ENCODE measurements at places on chromosomes 16 and 17. TPM values are rescaled to one million over a fixed set of nuclear protein-coding genes. Genes with fewer than 3 reads are reported as not detected.

- peak; percentile 81 for DNase-seq
Observed at GRCh38 chr16:30185683-30186421, 2.5 kb downstream of the CORO1A start.

- DNase-seq, result no peak
Observed at GRCh38 chr17:83088451-83088850, 9.0 kb downstream of the METRNL start.

- peak; percentile 69 for DNase-seq
Observed at GRCh38 chr16:77675464-77676324, 46.6 kb upstream of the NUDT7 start.

GRCh38 chr17:80751070-80751945 lies 206.7 kb downstream of the RPTOR start:
- no peak for DNase-seq

DNA sequence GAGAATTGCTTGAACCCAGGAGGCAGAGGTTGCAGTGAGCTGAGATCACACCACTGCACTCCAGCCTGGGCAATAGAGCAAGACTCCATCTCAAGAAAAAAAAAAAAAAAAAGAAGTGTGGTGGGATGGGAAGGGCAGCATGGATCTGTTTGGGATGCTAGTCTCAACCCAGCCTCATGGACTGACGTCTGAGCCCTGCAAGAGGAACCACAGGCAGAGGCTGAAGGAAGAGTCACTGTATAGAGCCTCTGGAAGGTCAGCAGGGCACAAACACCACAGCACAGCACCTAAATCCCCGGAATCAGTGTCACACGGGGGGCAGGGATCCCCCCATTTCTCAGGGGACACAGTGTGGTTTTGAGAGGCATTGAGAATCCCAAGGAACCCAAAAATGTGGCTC lies 10.9 kb upstream of the CXCL16 start:
- no peak for DNase-seq

GRCh38 chr17:61399131-61400065 lies at the start of gene TBX2:
Gene TBX2, plus strand, starts transcription at chr17:61399843. Its CDS starts 334 bp downstream, at chr17:61400177.
- peak; percentile 51 for DNase-seq

- no peak for DNase-seq
Observed at GRCh38 chr16:13378151-13378550, 476.8 kb downstream of the SHISA9 start.

DNA sequence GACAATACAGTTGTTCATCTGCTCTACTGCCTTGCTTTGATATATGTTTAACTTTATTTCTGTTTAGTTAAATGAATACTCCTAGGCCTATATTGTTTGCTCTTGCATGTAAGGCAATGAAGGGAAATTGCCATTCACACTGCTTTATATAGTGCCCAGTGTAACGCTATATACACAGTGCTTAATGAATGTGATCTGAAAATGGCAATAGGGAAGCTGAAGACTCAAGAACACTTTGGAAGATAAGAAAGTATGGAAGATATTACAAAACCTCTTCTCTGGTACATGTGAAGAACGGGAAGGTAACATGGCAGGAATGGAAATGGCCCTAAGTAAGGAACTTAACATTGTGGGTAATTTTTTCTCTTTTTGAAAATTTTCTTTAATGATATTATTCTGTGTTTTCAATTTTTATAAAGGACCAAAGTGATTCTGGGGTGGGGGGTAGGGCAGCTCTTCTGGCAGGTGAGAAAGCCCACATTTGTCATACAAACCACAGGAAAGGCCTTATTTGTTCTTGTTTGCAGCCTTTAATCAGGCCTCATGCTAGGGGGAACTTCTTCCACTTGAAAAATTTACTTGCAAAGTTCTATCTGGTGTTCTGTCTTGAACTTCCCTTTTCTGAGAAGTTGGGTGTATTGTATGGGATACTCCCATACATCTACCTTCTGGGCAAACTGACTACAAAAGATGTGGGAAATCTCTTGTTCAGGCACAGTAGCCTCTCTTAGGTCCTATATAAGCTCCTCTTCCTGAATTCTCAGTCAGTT lies 100.8 kb upstream of the CORO6 start:
- DNase-seq, result no peak

GRCh38 chr17:34252444-34253138 lies 2.5 kb upstream of the CCL2 start:
- DNase-seq, result peak; percentile 94

DNA sequence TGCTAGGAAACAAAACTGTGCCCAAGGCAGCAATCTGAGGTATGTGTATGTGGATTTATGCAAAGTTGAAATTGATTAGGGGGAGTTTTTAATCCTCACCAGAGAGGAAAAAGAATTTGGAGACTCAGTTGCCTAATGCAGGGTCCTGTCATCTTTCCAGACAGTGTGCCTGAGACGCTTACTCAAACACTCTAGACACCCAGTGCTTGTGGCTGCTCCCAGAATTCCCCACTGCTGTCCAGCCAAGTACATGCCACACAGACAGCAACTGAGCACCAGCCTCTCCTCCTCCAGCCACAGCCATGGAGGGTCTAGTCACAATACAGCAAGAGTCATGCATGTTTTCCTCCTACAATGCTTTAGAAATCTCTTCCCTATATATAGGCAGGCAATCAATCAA lies 118.1 kb downstream of the HIC1 start:
- DNase-seq, result no peak

DNA sequence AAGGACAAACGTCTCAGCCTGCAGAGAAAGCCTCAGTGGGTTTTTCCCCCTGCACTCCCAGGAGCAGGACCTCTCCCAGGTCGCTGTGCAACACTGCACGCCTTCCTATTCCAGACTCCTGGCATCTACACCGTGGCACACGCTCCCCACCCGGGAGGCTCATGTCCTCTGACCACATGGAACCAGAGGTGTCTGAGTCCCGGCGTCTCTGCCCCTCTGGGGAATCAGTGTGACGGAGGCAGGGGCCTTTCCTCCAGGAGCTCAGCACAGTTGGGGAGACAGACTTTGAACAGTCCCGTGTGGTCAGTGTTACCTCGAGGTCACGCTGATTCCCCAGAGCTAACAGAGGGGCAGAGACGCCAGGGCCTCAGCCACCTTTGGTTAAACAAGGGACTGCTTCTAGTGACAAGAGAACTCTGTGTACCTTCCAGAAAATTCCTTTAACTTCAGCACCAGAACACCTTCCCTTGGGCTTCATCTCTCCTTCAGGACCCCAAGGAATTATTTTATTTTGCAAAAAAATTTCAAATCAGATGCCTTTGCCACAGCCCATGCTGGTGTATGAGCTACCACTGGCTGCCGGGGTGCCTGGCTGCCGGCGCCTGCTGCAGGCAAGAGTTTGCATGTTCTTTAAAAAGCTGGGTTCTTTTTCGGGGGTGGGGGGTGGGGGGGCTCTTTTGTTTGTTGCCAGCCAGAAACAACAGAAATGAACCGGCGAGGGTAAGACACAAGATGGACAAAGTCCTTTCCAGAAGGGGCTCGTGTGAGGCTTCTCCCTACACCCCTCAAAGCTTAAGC lies 6.6 kb downstream of the CANT1 start:
- no peak for DNase-seq

DNA sequence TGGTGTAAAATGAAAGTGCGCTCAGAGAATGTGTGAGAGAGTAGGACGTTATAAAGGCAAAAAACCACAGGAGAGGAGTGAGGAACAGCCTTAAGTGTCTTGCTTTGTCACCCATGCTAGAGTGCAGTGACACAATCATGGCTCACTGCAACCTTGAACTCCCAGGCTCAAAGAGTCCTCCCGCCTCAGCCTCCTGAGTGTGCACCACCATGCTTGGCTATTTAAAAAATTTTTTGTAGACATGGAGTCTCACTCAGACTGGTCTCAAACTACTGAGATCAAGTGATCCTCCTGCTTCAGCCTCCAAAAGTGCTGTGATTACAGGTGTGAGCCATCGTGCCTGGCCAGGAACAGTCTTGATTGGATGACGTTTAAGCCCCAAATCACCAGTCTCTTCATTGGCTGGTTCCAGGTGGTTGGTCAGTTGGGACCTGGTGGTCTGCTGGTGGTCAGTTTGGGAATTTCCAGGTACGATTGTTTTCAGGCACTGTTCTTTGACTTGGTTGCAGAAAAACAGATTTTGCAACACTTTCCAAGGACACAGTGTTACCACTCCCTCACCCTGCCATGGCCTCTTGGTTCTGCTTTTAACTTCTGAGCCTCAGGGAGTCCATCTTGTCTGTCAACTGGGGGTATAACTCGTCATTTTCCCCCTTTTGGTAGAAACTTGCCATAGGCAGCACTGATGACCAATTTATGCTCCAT lies 21.2 kb downstream of the DHODH start:
- no peak for DNase-seq

- no peak for DNase-seq
Observed at GRCh38 chr17:17507465-17508011, 11.3 kb upstream of the RASD1 start.

DNA sequence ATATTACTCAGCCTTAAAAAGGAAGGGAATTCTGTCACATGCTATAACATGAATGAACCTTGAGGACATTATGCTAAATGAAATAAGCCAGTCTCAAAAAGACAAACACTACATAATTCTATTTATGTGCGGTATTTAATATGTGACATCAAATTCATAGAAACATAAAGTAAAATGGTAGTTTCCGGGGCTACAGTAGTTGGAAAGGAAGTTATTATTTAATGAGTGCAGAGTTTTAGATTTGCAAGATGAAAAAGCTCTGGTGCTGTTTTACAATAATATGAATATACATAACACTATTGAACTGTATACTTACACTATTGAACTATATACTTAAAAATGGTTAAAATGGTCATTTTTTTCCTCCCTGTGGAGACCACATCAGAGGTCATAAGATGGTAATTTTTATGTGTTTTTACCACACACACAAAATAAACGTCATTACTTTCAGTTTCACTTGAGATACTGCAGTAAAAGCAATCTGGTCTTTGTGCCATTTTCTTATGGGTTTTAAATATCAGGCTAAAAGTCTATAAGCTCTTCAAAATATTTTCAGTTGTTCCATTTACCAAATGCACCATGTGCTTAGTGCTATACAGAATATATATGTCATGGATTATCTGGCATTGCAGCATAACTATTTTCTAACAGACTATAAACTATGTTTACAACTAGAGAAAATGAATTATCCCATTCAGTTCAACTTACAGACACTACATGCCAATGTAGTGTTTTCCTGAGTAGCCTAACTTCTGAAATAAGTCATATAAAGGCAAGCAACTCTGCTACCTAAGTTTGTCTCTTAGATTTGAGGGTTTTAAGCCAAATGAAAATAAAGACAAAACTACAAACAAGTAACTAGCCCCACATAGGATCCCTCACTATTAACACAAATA lies 90.9 kb downstream of the SPAG9 start:
- DNase-seq, result peak; percentile 53

The PHOSPHO1 gene
- total RNA-seq, result 1.7 TPM

The NQO1 gene
- total RNA-seq, result 460 TPM

The CLUH gene
- 417 TPM for total RNA-seq

The MRM3 gene
- 17.4 TPM for total RNA-seq

The SCARF1 gene
- 53.1 TPM for total RNA-seq

The ANKRD40 gene
- 36.6 TPM for total RNA-seq

The ADAD2 gene
- not detected for total RNA-seq

The HS3ST3B1 gene
- total RNA-seq, result 2.6 TPM

The MYH8 gene
- not detected for total RNA-seq

Data from stomach (tissue), 19 donors.